ENCODE measurements at places on chromosomes 6 and 20.

DNA sequence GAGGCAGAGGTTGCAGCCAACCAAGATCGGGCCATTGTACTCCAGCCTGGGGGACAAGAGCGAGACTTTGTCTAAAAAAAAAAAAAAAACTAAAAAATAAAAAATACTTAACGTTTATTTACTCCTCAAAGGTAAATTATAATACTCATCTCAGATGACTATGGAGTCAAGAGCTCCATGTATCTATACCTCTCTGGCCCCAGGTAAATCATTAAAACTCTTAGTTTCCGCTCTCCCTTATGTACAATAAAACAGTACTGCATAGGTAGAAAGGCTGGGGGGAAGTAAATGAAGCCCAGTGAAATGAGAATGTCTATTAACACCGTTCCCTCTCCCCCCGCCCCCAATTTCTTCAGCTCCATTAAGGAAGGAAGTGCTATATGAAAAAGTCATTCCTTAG is 1.2 kb downstream of the SRSF12 start:
- H3K27me3 ChIP-seq: no peaks in the 10 kb centered on the region
- no peak for DNase-seq

DNA sequence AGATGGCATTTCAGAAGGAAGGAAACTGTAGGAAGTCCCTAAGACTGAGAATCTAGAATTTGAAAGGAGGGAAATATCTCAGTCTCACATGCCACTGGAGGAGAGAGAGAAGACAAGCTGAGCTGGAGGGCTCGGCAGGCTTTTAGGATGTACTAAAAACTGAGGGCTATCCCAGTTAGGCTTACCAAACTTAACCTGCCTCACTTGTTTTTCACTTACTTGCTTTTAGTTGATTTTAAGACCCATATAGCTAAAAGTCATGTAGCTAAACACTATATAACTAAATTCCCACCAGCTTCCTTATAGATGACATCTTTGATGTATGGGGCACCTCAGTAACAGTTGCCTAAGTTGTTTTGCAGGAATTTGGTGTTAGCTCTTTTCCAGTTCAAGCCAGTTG is 288.0 kb downstream of the DOK5 start:
- no peaks in the 10 kb centered on the region for H3K27me3 ChIP-seq
- no peaks in the 10 kb centered on the region for H3K4me1 ChIP-seq
- H3K4me3 ChIP-seq: no peak overlapping the region
- H3K27ac ChIP-seq: no peak overlapping the region
- DNase-seq: no peak

GRCh38 chr20:38269040-38269439 is 8.5 kb upstream of the KIAA1755 start:
- no peaks in the 10 kb centered on the region for H3K4me1 ChIP-seq
- no peaks in the 10 kb centered on the region for H3K36me3 ChIP-seq
- DNase-seq: no peak
- H3K4me3 ChIP-seq: no peak overlapping the region

DNA sequence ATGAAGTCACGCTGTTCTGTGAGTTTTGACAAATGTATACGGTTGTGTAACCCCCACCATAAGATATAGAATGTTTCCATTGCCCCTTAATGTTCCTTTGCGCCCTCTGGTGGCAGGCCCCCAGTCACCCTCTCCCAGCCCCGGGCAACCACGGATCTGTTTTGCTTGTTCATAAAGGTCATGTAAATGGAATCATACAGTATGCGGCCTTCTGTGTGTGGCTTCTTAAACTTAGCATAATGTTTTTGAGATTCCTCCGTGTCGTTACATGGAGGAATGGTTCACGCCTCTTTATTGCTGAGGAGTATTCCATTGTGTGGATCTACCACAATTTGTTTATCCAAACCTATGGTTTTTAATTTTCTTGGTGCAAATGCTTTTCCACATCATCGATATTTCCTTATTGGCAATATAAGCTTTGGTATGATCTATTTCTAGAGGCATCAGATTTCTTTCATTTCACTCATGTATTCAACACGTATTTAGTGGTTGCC is 28.4 kb downstream of the LYRM2 start:
- peak; percentile 68 for DNase-seq
- no peaks in the 10 kb centered on the region for H3K27me3 ChIP-seq
- no peak overlapping the region for H3K27ac ChIP-seq
- H3K36me3 ChIP-seq: no peaks in the 10 kb centered on the region

- peaks cover 11% of the 10 kb centered on the region for H3K4me1 ChIP-seq
- DNase-seq: no peak
- H3K4me3 ChIP-seq: no peak overlapping the region
- H3K27ac ChIP-seq: no peak overlapping the region
- H3K36me3 ChIP-seq: no peaks in the 10 kb centered on the region
- H3K27me3 ChIP-seq: no peaks in the 10 kb centered on the region
Measured at GRCh38 chr6:138948546-138949179, 39.4 kb downstream of the REPS1 start.

- no peak overlapping the region for H3K27ac ChIP-seq
- no peak for DNase-seq
- no peak overlapping the region for H3K4me3 ChIP-seq
- no peaks in the 10 kb centered on the region for H3K4me1 ChIP-seq
Measured at GRCh38 chr6:77245026-77245425, 218.3 kb downstream of the HTR1B start.

GRCh38 chr6:22579439-22579838 is 10.1 kb downstream of the HDGFL1 start:
- no peak overlapping the region for H3K4me3 ChIP-seq
- no peaks in the 10 kb centered on the region for H3K27me3 ChIP-seq
- no peak overlapping the region for H3K27ac ChIP-seq

DNA sequence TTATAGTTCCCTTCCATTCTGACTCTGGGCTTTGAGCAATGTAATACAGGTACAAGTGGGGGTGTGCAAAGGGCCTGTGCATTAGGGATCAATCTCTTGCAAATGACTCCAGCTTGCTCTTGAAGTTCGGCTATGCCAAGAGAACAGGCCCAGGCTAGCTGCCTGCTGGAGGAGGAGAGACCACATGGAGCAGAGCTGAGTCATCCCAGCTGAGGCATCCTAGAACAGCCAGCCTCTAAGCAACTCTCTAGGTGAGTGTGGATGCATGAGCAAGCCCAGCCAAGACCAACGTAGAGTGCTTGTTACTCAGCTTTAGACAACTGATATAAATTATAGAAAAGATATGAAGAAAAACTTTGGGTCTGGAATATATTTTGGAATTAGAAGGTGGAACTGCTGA is 47.6 kb upstream of the RBM24 start:
- DNase-seq: no peak
- H3K27me3 ChIP-seq: no peaks in the 10 kb centered on the region
- no peak overlapping the region for H3K27ac ChIP-seq
- no peak overlapping the region for H3K4me3 ChIP-seq

- no peak overlapping the region for H3K27ac ChIP-seq
- no peaks in the 10 kb centered on the region for H3K36me3 ChIP-seq
- DNase-seq: no peak
- no peaks in the 10 kb centered on the region for H3K4me1 ChIP-seq
Measured at GRCh38 chr20:18774207-18774606, 39.4 kb upstream of the SCP2D1 start.

- no peaks in the 10 kb centered on the region for H3K27me3 ChIP-seq
- H3K4me3 ChIP-seq: no peak overlapping the region
- H3K4me1 ChIP-seq: no peaks in the 10 kb centered on the region
- H3K36me3 ChIP-seq: no peaks in the 10 kb centered on the region
- no peak overlapping the region for H3K27ac ChIP-seq
Measured at GRCh38 chr6:21166754-21167153, 426.8 kb upstream of the SOX4 start.
